ENCODE measurements at places on chromosomes 7 and 10.

- DNase-seq = no peak
These were observed 127.2 kb upstream of the SP8 start for GRCh38 chr7:20913853-20914252.

GRCh38 chr10:44370731-44371248 lies 14.1 kb downstream of the CXCL12 start:
- DNase-seq = no peak

- DNase-seq = no peak
These were observed 14.9 kb upstream of the ITGB1 start for GRCh38 chr10:32972929-32973328.

GRCh38 chr10:72694476-72695369 lies 2.8 kb downstream of the MCU start:
- DNase-seq = no peak

GRCh38 chr10:92690915-92691590 lies 1.3 kb downstream of the HHEX start:
- no peak for DNase-seq

DNA sequence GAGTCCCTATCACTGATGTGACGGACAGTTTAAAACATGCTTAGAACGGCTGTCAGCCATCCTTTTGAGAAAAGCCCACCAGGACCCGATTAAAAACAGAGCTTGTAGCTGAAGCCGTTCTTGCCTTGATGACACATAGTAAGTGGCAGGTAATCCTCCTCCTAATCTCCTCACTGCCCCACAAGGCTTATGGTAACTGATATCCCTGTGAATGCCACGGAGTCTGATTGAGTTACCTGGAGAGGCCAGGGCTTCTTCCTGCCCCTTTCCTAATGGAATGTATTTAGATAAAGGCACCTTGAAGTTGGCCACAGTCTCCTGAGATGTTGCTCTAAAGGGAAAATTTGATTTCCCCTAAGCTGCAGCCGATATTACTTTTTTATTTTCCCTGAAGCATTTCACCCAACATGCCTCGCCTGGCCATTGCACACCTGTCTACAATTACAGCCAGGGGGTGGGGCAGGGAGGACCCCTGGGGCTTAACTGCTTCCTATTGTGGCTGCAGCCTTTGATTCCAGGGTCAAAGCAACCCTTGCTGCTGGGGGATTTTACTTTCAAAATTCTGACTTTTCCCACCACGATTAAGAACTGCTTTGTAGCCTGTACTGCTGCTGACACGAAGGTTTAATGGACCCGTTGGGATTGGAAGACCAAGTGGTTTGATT lies 169.0 kb upstream of the GPR26 start:
- DNase-seq = no peak

- DNase-seq = no peak
These were observed 152.1 kb upstream of the GHITM start for GRCh38 chr10:83987216-83987615.

- no peak for DNase-seq
These were observed 43.2 kb downstream of the HDAC9 start for GRCh38 chr7:18538554-18539250.

- DNase-seq = no peak
These were observed 166.2 kb upstream of the TAC1 start for GRCh38 chr7:97565665-97566064.

- DNase-seq = no peak
These were observed 18.0 kb upstream of the SLF2 start for GRCh38 chr10:100894589-100895294.

GRCh38 chr7:152382244-152382643 lies 53.6 kb downstream of the KMT2C start:
- no peak for DNase-seq

GRCh38 chr10:4945766-4946717 lies 17.2 kb upstream of the AKR1C1 start:
- no peak for DNase-seq

- DNase-seq = no peak
These were observed 13.8 kb upstream of the PPIF start for GRCh38 chr10:79333513-79333912.

GRCh38 chr7:149820622-149821190 lies 17.5 kb upstream of the ZNF862 start:
- no peak for DNase-seq

GRCh38 chr10:93746844-93747284 lies 10.9 kb upstream of the LGI1 start:
- DNase-seq = no peak

DNA sequence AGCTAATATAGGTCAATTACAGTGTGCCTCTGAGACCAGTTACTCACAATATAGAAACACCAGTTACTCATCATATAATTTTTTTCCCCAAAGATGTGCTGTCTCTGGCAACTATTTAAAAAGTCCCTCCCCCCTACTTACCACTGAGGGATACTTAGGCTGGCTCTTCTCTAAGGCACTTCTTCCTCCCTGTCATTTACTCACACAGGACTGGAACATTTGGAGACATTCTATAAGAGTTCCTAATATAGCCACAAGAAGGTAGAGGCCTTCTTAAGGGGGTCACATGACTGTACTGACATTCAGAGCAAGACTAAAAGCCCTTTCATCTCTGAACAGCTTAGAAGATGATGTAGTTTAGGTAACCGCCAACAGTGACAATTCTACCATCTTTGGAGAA lies 44.4 kb upstream of the SLIT1 start:
- DNase-seq = no peak

GRCh38 chr10:122525788-122526187 lies 34.8 kb upstream of the DMBT1 start:
- no peak for DNase-seq

DNA sequence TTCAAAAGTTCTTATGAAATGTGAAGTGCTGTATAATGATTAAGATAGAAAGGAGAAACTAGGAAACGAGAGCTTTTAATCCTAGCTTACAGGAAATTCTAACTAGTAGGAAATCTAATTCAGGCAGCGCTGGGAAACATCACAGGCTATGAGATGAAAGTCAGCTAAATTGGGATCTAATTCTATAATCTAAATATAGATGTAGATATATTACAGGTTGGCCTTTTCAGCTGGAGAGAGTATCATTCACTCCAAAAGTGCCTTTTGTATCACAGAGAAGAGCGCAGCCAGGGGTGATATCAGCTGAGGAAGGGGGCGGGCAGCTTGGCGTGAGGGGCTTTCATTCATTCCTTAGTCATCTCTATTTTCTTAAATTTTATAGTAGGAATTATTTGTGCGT lies 157.0 kb downstream of the CUX1 start:
- DNase-seq = no peak

DNA sequence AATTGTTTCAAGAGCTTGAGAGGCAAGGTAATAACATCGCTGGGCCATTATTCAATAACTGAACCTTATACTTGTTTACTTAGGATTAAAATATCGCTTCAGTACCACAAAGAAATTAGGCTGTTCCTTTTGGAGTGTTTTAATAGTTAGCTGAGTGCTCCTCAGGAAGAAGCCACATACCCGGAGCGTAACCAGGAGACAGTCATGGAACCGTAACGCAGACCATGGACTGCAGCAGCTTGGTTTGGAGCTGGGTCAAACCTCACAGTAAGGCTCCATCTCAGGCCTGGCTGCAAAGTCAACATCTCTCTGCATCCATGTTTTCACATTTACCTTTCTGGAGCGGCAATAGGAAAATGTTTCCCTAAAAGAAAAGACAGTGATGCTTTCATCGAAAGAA lies 599.0 kb downstream of the TNS3 start:
- no peak for DNase-seq

DNA sequence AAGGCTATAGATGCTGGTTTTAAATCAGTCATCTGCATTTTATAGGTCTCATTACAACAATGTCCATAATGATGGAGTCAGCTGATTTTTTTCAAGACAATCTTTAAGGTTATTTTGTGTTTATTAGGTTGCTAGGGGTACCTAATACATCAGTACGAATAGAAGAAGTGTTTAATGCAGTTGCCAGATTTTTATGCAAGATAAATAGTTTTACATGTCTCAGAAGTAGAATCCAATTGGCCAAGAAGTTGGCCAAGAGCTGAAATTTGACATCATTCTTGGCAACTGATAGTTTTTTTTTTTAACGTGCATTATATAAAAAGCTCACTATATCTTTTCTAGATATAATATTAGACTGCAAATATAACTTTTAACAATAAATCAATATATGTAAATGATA lies 208.5 kb downstream of the TRIL start:
- no peak for DNase-seq

- DNase-seq = no peak
These were observed 141.5 kb upstream of the PPP2R2D start for GRCh38 chr10:131759347-131759746.

- no peak for DNase-seq
These were observed 67.5 kb downstream of the GPR141 start for GRCh38 chr7:37751096-37751495.

GRCh38 chr10:95290461-95291364 lies at the start of gene PDLIM1:
Gene PDLIM1 (minus strand): TSS chr10:95291003. CDS start chr10:95290915, 88 bp downstream.
- DNase-seq = no peak

GRCh38 chr7:55420530-55420929 lies 55.4 kb downstream of the LANCL2 start:
- DNase-seq = no peak

- no peak for DNase-seq
These were observed 449 bp downstream of the NUDT5 start for GRCh38 chr10:12195281-12195602.

GRCh38 chr10:126576336-126576735 lies 94.2 kb downstream of the C10orf90 start:
- no peak for DNase-seq

DNA sequence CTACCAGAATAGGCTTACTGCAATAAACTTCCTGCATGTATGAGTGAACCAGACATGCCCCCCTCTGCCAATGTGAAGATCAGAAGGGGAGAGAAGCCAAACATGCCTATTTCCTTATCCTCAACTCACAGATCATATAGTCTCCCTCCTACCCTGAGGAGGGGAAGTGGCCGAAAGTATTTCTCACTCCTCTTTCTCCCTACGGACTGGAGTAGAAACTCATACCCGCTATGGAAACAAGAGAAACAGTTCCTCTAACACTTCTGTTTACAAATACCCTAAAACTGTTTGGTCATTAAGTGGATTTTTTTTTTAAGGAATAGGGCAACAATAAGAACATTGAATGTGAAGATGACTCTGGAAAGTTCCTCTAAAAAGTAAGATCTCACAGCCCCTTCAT lies 31.4 kb downstream of the CCNJ start:
- DNase-seq = no peak

DNA sequence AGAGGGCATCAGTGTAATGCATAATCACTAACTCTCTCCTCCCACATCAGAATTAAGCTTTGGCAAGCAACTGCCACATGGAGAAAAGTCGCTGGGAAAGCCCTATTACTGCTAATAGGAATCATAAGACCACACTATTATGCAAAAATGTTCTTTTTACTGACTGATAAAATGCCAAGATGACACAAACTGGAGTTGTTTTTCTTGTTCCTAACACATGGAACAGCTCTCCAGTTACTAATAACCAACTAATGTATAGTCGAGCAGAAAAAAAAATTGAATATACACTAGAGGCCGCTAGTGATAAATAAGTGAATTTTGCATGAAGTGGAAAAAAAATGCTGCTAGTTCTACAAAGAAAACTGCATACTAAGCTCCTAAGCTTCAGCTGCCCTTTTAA lies 165.6 kb downstream of the TPK1 start:
- no peak for DNase-seq

GRCh38 chr7:101175664-101176063 lies 4.4 kb downstream of the NAT16 start:
- no peak for DNase-seq

DNA sequence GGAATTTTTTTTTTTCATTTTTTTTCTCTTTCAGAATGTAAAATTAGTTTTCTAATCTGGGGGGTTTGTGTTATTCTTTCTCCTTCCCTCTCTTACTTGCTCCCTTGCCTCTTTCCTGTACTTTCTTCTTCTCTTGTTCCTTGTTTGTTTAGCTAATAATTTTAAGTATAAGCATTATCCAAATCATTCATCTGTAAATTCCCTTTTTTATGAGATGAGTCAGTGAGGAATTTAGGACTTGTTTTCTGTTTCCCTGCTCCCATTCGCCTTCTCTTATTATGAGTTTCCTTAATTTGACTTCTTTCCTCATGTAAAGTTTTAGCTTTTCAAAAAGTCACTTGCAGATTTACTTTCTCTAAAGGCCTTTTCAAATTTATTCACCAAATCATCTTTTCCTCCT lies 154.6 kb upstream of the ETV1 start:
- no peak for DNase-seq

- no peak for DNase-seq
These were observed 400.1 kb downstream of the PARD3 start for GRCh38 chr10:34415039-34415438.

DNA sequence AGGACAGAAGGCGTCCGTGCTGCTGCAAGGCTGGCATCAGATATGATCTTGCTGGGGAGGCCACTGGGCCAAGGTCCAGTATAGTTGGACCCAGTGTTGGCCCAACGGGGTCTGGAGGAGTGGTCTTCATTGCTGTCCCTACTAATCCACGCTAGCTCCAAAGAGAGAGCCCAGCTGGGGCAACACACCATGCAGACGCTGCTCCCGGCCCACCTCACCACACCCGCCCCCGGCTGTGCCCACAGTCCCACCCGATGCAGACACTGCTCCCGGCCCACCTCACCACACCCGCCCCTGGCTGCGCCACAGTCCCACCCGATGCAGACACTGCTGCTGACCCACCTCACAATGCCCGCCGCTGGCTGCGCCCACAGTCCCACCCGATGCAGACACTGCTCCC lies 121.5 kb downstream of the VIPR2 start:
- no peak for DNase-seq

GRCh38 chr7:50978633-50979215 lies 196.0 kb upstream of the GRB10 start:
- DNase-seq = no peak

DNA sequence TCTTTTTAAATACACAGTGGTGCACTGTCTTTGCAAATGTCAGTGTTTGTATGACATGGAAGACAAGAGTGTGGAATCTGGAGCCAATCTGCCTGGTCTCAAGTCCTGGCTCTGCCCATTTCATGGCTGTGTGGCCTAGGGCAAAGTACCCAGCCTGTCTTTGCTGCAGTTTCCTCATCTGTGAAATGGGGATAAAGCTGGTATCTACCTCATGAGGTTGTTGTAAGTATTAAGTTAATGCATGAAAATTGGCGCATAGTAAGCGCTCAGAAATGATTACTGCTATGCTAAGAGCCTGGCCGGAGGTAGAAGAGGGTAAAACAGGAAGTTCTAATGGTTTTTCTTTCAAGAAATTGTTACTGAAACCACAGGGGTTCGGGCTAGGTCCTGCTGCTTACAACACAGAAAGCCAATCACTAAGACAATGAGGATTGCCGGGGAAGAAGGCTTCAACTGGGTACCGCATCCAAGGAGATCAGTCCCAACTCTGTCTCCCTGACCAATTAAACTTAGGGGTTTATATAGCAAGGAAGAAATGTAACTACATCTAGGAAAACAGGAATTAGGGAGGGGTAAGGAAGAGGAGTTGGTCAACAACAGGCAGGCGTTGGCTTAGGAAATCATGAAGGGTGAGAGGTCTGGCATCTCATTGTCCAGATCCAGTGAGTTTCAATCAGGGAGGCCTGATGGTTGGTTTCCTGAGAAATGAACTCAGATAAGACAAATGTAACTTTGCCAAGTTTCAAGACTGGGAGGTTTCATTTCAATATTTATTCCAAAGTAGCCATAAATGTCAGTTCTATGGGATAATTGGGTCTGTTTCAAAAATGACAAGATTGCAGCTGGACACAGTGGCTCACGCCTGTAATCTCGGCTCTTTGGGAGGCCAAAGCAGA lies 57.0 kb downstream of the CHST3 start:
- no peak for DNase-seq
